GOT3 (cell line): ENCODE measurements at places on chromosomes 11 and 22.

DNA sequence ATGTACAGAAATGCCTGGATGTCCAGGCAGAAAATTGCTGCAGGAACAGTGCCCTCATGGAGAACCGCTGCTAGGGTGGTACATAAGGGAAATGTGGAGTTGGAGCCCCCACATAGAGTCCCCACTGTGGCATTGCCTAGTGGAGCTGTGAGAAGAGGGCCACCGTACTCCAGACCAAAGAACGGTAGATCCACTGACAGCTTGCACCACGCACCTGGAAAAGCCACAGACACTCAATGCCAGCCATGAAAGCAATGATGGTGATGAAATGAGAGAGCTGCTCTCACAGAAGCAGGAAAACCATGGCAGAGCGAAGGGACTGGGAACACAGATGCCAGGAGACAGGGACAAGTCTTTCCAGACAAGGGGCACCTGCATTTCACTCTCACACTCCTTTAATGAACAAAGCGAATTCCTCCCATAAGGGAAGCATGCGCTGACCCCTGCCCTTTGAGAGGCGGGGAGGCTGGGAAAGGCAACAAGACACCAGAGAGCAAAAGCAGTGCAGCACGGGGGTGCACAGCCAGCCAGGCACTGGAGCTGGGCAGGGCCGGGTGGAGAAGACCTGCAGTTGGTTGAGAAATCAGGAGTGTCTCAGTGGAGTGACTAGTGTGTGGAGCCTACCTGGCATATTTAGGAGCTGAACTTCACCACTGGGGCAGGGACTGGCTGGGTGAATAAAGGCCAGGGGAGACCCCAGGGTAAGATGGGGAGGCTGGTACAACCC lies 1025.2 kb downstream of the TBC1D22A start:
- no peak for DNase-seq

- no peak for DNase-seq
These were observed 13.9 kb upstream of the CDC42EP2 start for GRCh38 chr11:65300621-65301275.

DNA sequence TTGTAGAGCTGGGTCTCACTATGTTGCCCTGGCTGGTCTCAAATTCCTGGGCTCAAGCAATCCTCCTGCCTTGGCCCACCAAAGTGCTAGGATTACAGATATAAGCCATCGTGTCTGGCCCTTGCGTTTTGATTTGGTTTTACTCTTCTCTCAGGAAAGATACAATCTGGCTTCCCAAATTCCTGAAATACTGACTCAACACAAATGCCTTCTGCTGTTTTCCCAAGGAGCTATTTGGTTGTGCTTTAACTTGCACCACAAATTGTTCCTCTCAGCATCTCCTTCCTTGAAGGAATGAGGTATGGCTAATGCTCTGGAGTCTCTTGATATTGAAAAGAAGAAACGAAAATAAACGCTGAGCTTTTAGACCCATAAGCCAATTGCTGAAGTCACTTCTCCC lies 110.0 kb upstream of the PAX6 start:
- no peak for DNase-seq

DNA sequence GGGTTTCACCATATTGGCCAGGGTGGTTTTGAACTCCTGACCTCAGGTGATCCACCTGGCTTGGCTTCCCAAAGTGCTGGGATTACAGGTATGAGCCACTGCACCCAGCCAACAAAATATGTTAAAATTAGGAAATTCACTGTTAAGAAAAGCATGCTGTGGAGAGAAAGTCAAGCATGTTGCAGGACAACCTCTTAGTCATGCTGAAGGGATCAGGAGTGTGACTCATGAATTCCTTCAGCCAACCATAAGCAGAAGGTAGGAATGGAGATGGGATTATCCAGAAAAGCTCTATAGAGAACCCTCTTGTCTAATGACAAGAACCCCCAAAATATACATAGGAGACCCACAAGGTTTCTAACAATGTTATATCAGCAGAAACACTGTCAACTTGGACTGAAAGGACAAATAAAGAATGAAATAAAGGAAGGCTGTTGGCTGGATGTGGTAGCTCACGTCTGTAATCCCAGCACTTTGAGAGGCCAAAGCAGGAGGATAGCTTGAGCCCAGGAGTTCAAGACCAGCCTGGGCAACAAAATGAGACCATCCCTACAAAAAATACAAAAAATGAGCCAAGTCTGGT lies 16.0 kb downstream of the MRTFA start:
- DNase-seq, result no peak

- DNase-seq, result no peak
These were observed 762 bp upstream of the CCDC134 start for GRCh38 chr22:41799486-41800347.

- no peak for DNase-seq
These were observed 484.6 kb downstream of the CNTN5 start for GRCh38 chr11:99505316-99505715.

GRCh38 chr11:69774354-69775162 lies 583 bp downstream of the FGF4 start:
- DNase-seq, result no peak

DNA sequence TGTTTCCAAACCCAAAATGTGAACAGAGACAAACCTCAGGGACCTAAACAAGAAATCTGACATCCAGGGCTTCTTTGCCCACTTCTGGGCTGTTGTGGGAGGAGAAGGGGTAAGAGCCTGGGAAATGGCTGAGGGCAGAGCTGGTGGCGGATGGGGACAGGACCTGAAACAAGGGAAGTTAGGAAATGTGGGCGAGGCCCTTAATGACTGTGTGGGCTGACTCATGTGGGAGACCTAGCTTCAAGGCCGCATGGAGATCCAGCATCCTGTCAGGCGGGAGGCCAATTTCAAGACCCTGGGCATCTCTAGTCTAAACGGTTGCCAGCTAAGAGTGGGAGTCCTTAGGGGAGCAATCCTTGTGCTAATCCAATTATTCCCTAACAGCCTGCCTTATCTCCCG lies 2.1 kb upstream of the OAF start:
- no peak for DNase-seq

DNA sequence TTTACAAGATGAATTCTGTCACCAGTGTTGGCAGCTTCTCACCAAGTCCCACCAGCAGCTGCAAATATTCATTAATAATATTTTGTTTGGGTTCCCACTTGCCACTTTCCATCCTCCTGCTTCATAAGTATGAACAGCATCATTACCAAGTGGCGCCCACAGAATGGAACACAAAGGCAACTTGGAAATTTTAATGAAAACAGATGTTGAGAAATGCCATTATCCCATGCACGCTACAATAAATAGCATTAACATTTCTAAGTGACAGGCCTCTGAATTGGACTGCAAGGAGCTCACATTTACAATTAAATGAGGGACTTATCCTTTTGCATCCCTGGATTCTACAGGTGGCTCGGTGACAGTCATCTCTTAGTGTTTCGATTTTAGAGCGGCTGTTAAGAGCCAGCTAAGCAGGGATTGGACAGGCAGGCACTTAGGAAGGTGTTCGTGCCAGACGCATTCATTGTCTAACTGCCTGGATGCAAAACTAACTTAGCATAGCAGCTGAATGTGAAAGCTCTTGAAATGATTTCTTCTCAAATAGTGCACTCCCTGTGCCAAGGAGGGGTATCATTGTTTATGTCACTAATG lies 170.3 kb downstream of the KIRREL3 start:
- no peak for DNase-seq

- DNase-seq, result no peak
These were observed 164.4 kb downstream of the C11orf91 start for GRCh38 chr11:33536178-33536577.

- no peak for DNase-seq
These were observed 73.2 kb upstream of the PRR5 start for GRCh38 chr22:44628835-44629234.

DNA sequence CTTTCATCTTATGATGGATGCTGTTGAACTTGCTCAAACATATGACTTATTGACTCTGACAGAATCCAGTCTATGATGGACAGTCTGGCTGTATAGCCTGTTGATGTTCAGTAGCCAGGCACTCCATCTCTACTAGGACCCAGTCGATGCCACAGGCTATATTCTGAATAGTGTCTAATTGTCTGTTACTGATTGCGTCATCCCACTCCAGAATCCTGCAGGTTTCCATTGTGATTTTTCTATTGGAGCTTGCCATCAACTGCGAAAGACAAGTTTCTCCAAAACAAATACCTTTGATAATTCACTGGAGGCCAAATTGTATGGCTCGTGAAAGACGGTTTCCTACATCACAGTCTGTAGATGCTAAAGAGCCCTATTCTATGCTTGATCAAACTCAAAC lies 481.7 kb upstream of the CHORDC1 start:
- no peak for DNase-seq

GRCh38 chr22:49163960-49164690 lies 663.5 kb downstream of the BRD1 start:
- no peak for DNase-seq

- DNase-seq, result no peak
These were observed 33.1 kb downstream of the PHLDB1 start for GRCh38 chr11:118640332-118641154.

GRCh38 chr11:7381937-7382336 lies 103.4 kb upstream of the OLFML1 start:
- no peak for DNase-seq

DNA sequence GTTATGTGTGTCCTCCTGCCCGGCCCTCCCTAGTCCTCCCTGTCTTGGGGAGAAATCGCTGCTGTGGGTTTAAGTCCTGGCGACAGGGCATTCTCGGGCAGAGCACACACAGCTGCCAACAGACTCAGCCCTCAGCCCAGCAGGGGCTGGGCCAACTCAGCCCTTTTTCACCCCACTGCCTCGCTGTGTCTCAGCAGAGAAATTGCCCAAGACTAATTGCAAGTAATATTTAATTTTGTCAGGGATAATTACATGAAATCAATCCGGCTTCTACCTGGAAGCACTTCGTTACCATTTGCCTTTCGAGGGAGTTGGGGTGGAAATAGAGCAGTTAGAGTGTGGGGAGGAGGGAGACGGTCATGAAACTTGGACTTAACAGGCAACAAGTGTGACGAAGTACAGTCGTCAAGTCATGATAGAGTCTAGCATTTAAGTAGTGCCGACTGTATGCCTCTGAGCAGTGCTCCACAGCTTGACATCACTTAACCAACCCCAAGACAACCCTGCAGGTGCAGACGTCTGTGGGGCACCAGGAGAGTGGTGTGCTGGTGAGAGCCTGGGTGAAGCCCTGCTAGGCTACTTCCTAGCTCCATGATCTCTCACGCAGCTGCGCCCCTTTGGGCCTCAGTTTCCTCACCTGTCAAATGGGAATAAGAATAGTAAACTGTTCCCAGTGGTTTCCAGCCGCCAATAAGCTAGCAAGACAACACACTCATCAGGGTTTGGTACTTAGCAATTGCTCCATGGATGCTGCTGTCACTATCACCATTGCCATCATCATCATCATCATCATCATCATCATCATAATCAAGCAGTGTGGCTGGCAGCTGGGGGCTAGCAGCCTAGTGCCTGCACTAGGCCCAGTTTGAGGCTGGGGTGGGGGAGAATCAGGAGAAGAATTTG lies 29.2 kb downstream of the MN1 start:
- no peak for DNase-seq

- DNase-seq, result no peak
These were observed 129.9 kb downstream of the KCNC1 start for GRCh38 chr11:17864478-17864941.

DNA sequence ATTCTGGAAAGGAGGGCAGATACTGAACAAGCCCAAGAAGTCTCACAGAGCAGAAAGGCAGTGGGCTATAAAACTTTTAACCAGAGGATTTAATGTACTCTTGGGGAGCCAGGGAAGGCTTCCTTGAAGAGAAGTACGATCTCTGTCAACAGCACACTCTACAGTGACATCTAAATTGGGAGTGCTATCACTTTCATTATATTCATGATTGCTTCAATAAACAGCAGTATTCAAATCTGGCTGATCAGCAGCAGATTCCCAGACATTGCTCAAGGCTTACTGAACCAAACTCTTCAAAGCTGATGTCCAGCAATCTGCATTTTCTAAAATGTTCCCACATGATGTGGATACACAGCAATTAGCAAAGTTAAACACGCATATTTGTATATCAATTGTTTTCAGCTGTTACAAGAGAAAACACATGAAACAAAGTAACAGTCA lies 44.2 kb downstream of the SYTL2 start:
- no peak for DNase-seq

DNA sequence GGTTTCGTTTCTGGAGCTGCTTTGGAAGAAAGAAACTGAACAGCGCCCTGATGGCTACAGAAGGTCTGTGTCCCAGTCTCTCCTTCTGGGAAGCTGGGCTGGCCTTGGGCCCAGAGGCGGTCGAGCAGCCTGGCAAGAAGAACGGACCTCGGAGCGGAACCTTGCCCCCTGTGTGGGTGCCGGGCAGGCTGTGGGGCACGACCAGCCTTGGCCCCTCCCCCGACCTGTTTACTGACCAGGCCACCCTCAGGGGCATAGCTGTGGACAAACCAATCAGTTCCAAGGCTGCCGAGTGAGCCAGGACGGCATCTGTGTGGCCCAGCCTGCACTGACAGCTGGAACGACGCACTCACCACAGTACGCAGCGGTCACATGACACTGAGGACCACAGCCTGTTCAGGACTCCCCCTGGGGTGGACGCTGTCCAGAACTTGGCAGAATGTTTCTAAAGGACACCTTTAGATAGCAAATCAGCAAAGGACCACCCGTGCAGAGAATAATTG lies 7.2 kb downstream of the PIM3 start:
- DNase-seq, result no peak

- DNase-seq, result no peak
These were observed 400.4 kb upstream of the NARS2 start for GRCh38 chr11:78975081-78975480.

DNA sequence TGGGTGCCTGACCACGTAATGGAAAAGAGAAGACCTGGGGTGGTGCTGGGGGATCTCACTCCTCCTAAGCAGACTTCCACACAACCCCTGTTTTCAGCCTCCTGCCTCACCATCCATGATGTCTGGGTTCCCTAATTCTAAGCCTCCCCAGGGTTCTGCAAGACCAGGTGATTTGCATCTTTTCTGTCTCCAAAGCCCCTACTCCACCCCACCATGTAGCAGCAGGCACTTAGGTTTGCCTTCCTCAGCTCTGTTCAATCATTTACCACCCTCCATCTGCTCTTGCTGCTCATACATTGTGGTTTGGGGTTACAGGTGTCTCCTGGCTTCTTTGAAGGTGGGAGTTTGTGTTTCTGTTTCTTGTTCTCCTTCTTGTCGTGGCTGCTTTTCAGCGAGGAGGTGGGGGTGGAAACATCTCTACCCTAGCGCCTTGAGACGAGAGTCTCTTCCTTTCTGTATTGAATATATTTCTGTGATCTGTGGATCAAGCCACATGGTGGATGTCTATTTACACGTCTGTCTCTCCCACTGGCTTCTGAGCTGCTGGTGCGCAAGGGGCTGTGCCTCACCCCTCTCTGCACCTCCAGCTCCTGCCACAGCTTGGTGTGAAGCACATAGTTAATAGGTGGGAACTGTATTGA lies 6.6 kb upstream of the SSTR3 start:
- no peak for DNase-seq

DNA sequence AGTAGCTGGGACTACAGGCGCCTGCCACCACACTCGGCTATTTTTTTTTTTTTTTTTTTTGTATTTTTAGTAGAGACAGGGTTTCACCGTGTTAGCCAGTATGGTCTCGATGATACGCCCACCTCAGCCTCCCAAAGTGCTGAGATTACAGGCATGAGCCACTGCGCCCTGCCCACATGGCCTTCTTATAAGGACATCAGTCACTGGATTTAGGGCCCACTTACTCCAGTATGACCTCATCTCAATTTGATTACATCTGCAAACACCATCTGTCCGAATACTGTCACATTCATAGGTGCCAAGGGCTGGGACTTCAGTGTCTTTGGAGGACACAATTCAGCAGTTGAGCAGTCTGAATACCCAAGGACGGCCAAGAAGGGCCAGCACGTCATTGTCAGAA lies 8.2 kb upstream of the PRR5 start:
- DNase-seq, result no peak

- DNase-seq, result no peak
These were observed 102.1 kb upstream of the LDLRAD3 start for GRCh38 chr11:35841733-35842132.
